ENCODE measurements at places on chromosomes 4 and X.

DNA sequence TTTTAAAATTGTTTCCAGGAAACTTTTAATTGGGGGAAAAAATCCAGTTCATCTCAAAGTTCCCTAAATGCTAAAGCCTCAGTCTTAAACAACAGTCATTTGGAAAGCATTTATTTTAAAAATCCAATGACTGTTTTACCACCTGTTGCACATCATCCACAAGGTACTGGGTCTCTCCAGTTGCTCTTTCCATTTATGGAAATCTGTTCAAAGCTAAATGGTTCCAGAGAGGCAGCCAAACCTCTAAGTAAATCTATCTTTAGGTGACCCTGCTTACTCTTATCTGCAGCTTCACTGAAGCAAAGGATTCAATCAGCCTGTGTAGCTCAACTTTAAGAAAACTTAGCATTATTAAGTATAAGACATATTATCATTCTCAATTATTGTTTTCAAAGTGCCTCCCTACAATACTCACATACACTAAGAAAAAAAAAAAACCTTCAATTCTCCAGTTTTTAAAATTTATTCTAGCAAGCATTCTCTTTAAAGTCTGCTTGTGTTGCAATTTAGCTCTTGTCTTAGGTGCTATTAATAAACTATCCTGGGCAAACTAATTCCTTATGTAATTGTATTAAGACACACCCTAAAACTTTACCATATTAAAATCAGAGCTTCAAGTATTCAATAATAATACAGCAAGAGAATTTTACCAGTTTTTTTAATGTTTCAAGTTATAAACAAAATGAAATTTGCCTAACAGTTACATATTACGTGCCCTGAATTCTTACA lies 60.6 kb downstream of the NOCT start:
- no peak for DNase-seq

- no peak for DNase-seq
Measured at GRCh38 chr4:182288534-182288933, 45.3 kb downstream of the TENM3 start.

DNA sequence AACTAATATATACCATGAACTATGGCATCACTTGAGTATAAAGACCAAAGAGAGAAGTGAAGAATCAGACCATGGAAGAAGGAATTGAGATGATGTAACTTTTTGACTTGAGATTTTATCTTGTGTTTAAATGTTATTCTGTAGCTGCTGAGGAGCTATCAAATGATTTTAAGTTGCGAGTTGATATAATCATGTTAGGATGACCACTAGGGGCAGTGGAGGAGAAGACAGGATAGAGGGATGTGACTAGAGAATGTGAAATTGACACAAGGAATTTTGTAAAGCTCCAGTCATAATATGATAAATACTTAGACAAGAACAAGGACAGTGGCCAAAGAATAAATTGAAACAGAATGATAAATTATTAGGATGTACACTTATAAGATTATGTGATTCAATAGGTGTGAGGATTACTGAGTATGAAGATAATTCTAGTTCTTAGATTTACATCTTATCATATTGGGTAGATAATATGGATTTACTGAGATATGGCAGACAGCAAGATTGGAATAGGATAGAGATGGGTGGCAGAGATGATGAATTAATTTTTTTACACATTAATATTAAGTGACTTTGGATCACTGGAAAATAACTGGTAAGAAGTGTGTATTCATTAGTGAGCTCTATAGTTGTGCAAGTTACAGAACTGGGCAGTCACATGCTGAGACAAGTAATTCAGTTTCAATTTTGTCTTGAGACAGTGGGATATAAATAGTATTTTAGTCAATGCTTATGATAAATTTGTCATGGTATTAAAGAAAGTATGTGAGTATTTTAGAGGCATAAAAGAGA lies 816.0 kb upstream of the PCDH10 start:
- DNase-seq: no peak

- peak; percentile 67 for DNase-seq
Measured at GRCh38 chrX:1481636-1482529, 29.2 kb upstream of the ASMTL start.

GRCh38 chr4:141041021-141041476 lies 92.2 kb downstream of the RNF150 start:
- DNase-seq: no peak

DNA sequence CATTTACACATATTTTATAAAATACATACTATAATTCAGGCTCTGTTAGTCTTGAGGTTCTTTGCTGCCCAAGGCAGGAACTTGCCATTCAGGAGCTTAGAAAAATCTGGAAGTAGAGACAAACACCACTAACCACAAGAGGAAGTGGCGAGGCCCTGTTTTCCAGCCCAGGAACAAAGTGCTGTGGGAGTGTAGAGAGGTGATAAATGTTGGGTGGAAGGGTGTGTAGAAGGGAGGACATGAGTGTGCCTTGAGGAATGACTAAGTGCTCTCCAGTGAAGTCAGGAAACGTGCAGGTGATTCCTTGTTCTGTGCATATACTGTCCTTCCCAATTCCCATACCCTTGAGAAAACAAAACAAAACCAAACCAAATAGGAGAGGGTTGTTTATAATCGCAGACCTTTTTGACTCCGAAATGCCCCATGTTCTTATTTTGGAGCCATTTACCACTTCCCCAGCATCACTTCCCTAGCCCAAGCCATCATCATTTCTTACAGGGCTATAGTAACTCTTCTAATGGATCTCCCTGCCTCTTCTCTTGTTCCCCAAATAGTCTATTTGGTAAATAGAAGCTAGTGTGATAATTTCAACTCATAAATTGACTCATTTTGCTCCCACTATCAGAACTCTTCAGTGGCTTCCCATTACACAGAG lies 83.2 kb downstream of the GPAT3 start:
- DNase-seq: no peak

DNA sequence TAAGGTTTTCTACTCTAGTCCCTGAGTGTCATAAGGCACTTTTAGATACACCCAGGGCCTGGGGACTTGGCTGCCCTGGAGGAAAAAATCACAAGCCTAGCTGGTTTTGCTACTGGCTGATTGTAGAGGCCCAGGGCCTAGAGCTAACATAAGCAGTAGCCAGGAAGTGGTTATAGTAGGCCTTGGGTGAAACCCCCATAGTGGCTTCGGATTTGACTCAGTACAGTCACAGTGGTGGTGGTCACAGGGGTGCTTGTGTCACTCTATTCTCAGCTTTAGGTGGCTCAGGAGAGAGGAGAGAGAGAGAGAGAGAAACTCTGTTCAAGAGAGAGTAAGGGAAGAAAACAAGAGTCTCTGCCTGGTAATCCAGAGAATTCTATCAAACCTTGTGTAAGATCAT lies 194.5 kb upstream of the EDA2R start:
- no peak for DNase-seq

GRCh38 chr4:141548791-141549190 lies 87.6 kb upstream of the IL15 start:
- no peak for DNase-seq

DNA sequence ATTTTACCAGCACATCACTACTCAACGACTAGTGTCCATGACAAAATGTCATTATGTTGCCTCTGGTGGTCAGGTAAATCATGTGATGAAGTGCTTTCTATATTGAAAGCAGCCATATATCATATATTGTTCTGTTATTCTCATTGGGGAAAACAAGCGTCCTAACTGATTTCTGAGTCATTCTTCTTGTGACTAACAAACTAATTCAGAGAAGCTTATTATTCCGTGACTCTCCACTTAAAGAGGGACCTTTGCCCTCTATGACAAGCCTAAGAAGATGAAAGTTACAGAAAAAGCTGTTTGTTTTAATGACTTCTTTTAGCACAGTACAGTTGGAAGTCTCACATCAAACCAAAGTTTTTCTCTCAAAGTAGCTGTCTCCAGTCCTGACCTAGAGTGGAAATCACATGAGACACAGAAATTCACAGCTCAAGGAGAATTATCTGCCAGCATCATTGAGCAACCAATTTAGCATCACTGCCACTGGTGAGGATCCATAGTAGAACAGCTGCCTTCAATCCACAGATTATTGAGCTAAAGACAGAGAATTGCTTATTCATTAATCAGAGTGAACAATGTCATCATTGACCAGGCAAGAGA lies 36.4 kb downstream of the ASB9 start:
- DNase-seq: no peak

GRCh38 chrX:14409341-14409740 lies 120.0 kb upstream of the GLRA2 start:
- DNase-seq: no peak

DNA sequence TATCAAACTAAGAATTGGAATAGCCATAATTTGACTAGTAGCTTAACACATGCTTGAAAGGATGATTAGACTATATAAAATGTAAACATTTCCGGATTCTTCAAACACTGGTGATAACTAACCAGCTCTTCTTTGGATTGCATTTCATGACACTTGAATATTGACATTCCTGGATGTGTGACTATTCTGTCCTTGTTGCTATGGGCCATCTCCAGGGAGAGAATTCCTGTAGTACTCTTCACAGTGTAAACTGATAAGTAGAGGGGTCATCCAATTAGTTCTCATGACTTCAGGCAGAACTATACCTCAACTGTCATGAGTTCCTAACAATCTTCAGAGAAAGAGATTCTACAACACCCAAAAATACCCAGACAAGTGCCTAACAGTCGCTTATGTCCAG lies 1026.7 kb upstream of the TENM3 start:
- DNase-seq: no peak

GRCh38 chrX:153622661-153623309 lies 23.8 kb upstream of the CCNQ start:
- no peak for DNase-seq

- no peak for DNase-seq
Measured at GRCh38 chrX:106726485-106727437, at the start of gene RNF128. Gene RNF128 (plus strand): TSS chrX:106726701. CDS start chrX:106726914, 213 bp downstream.

- DNase-seq: no peak
Measured at GRCh38 chr4:171629182-171629581, 184.0 kb upstream of the GALNTL6 start.

GRCh38 chr4:150280081-150280895 lies 202.0 kb downstream of the DCLK2 start:
- no peak for DNase-seq

DNA sequence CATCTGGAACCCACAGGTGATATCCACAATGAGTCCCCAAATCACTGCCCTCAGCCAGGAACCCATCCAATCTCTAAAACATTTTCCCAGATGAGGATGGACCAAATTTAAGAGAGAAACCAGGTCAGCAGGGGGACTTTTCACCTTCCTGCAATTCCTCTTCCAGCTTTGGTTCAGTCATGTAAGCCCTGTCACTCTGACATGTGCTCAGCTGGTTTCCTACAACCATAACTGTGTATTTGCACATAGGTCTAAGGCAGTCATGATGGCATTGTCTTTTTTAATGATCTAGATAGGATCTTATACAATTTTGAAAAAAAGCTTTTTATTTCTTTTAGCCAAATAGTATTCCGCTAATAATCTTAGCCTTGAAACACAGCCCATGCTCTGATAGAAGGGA lies 6.5 kb downstream of the CXXC4 start:
- no peak for DNase-seq

DNA sequence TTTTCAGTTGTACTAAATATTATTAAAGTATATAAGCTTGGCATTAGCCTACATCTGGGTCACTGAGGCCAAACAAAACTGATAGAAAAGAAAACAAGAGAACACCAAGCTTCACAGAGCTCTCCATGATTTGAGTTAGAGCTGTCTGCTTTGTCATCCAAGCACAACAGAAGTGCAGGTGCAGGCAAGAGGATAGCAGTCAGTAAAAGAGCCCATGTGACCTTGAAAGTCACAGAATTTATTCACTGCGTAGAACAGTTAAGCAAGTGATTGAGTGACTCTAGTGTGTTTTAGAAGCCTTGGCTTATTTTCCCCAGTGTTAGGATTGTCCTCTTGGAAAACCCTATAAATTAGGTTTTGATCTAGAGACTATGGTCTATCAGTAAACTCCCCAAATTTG lies 49.4 kb upstream of the PRDM5 start:
- no peak for DNase-seq

- no peak for DNase-seq
Measured at GRCh38 chrX:79400623-79401022, 33.5 kb upstream of the ITM2A start.

DNA sequence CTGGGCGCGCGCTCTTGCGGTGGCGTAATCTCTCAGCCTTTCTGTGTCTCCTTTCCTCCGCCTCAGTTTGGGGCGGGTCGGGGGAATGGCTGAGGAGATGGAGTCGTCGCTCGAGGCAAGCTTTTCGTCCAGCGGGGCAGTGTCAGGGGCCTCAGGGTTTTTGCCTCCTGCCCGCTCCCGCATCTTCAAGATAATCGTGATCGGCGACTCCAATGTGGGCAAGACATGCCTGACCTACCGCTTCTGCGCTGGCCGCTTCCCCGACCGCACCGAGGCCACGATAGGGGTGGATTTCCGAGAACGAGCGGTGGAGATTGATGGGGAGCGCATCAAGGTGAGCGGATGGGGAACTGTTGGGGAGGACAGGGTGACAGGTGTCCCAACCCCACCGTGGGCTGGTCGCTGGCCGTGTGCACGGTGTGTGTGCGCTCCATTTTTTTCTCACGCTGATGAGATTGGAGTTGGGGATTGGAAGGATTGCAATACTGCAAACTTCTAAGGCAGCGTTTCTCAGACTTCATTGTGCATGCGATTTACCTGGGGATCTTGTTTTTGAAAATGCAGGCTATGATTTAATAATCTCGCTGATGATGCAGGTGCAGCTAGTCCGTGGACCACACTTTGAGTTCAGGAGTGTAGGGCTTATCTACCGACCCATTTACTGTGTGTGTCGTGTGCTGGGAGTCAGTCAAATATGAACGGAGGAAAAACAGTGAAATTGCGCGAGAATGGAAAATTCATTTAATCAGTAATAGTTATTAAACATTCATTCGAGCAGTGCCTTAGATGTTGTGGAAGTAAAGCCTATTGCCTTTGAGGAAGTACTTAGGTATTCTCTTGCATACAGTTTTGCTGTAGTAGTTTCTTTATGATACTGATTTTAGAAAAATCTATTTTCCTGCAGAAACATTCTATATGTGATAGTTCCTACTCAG lies at the start of gene RAB33B:
TSS of gene RAB33B (plus strand) at position 11 of the 935 bp plus-strand sequence. CDS start at position 86, 75 bp downstream.
- no peak for DNase-seq

GRCh38 chr4:1258457-1258856 lies 9.5 kb upstream of the CTBP1 start:
- DNase-seq: no peak

DNA sequence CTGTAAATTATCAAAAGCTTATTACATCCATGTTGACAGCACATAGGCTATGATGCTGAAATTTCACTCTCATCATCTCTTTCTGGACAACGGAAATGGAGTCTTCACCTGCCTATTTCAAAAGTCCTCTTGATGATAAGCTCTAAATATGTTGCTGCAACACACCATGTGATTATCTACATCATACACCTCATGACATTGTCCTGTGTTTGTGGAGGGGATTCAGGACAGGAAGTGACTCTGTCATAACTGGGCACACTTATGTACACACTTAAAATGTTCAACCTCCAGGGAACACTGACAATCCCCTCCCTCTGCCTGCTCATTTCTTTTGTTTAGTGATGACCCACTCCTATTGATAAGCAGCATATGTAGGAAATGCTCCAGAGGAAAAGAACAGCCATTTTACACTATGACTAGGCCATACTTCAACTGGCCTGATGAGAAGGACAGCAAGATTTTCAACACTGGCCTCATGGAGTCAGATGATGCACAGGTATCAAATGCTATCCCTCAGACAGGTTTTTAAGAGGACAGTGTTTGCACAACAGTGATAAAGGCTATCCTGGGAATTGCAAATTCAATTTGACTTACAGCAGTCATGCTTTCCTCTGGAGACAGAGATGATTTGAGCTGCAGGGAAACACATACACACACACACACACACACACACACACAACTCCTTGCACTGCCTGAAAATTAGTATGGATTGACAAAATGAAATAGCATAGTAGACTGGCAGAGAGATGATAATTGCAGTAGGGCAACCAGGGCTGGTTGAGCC lies 163.3 kb upstream of the RASGEF1B start:
- DNase-seq: no peak

GRCh38 chrX:151806967-151807540 lies 72.5 kb downstream of the CNGA2 start:
- no peak for DNase-seq
